ENCODE measurements at places on chromosomes 13 and 19. TPM values are rescaled to one million over a fixed set of nuclear protein-coding genes. Genes with fewer than 3 reads are reported as not detected.

LHB gene
- total RNA-seq: 1.1 TPM

ZNF491 gene
- total RNA-seq: 3.8 TPM

MAMSTR gene
- 8.9 TPM for total RNA-seq

CCNE1 gene
- 3.6 TPM for total RNA-seq

IFNL1 gene
- not detected for total RNA-seq

KIR2DL4 gene
- not detected for total RNA-seq

VAV1 gene
- total RNA-seq: 6.5 TPM

Measured in metanephros (tissue), 2 donors.